ENCODE measurements at places on chromosomes 5 and 9.

DNA sequence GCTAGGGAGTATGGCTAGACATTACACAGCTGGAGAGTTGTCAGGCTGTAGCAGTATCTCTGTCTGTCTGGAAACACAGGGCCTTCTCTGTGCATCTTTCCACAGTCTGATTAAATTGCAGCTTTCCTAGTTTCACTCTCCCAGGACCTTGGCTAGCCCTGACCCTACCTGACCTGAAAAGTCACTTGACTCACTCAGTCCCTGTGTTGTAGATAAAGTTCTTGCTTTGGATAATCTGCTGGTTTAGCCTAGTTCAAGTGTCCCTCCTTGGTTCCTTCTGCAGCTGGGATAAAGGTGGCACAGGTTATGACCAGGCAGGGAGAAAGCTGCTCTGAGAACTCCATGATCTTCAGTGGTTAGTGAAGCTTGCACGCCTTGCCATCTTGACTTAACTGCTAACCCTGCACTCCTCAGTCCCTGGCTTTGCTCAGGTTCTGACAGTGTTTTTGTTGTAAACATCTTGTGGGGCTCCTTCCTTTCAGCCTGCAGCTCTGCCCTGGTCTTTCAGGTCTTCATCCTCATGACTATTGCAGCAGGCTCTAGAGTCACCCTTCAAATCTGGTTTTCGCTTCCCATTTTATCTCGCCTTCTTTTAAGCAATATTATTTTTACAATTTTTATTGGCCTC, 101.0 kb downstream of the PIP5K1B start:
- no peak for DNase-seq

- DNase-seq, result no peak
Measured at GRCh38 chr9:94533155-94533554, 21.7 kb upstream of the PCAT7 start.

DNA sequence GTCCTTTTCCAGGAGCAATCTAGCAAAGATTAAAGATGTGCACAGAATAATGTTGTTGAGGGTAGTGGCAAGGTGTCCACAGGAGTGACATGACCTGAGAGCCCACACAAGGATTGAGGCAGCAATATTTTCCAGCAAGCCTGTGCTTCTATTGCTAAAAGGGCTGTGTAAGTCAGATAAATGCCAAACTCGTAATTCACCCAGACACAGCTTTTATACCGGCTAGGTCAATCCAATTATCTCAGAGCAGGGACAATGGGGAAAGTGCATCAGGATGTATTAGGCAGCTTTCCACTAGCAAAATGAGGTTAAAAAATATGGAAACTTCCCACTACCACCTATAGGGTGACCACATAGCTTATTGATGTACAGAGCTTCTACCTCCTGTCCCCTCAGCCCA, 34.8 kb upstream of the RAB3C start:
- no peak for DNase-seq

DNA sequence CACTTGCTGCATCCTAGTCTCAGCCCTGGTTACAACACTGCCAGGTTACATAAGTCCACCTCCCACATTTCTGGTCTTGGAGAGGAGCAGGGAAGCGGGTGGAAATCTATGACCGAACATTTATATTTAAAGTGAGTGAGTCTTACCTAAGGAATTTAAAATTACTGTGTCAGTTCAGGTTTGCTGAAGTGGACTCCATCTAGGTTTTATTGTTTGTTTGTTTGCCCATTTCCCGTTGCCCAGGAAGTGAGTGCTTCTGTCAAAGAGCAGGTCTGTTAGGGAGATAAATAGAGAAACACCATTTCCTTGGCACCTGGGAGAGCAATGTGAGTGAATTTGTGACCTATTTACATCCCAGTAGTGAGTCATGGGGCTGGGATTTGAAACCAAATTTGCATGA, 179.5 kb downstream of the KIF4B start:
- DNase-seq, result no peak

DNA sequence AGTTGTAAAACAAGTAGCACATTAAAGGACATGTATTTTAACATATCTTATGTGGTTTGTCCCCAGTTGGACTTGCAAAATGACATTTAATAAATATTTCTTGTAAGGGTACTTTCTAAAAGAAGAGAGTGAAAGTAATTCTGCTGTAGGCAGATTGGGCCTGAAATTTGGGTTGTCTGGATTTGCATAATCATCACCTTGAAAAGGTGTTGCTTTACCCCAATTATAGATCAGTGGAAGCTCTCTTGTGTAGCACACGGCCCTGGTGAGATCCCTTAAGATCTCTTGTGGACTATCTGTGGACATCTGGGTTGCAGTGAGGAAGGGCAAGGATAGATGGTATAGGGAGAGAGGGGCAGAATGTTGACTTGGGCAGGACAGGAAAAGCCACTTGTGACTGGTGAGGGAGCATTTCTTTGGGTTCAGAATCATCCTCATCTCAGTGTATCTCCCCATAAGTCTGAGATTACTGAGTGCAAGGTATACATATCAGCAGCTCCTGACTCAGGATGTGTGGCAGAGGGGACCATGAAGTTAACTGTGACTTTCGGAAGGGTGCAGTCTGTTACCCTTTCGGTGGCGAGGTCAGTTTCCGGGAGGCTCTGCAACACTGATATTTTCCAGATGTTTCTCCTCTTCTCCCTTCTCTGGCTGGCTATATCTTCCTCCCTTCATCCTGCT, 2.0 kb upstream of the TNFAIP8 start:
- no peak for DNase-seq

GRCh38 chr5:3187771-3188425, 407.7 kb upstream of the IRX1 start:
- no peak for DNase-seq

DNA sequence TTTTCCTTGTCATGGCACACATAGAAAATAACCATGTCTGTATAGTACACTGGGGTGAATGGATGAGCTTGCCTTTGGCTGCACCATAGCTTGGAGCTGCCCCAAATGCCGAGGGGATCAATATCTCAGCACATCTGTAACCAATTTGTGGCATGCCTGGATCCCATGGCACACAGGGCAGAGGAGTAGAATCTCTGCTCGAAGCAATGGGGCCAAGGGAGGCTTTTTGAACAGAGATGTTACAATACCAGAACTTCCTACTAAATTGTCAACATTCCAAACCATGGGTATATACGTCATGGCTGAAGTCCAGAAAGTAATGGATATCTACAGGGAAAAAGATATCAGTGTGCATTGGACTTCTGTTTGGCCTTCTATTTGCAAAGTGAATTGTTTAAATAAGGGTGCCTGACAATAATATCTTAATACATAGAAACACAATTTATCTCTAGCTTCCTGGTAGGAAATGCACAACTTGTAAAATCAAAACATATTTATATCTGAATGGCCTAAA, 39.0 kb downstream of the ESM1 start:
- DNase-seq, result no peak

- peak; percentile 11 for DNase-seq
Measured at GRCh38 chr9:74666625-74667316, 169.6 kb downstream of the RORB start.

DNA sequence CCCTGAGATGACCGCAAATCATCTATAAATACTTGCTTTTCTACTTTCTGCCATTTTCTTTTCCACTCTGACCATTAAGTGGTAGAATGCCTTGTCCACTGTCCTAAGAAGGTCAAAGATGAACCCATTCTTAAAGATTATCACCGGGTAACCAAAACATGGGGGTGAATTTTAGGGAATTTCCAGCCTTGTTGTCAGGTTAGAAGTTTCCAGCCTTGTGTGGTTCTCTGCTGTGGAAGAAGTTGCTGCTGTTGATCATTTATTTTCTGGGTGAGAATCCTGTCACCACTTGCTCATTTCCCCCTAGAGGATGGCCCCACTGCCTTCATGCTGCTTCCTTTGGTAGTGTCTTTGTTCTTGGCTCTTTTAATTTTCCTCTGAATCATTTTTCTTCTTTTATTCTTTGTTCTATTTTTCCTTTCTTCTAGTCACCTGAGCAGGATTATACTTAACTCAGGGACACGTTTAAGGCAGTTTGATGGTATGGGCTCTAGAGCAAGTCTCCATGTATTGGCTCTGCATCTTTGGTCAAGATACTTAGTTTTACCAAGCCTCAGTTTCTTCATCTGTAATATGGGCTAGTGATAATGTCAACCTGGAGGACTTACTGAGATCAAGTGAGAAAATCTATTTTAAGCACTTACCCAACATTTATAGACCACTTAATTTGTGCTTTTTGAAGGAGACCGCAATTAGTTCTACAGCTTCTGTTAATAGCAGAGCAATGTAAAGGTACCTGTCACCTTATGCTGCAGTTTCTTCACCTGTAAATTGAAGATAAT, 266.2 kb downstream of the ARHGAP26 start:
- DNase-seq, result no peak

DNA sequence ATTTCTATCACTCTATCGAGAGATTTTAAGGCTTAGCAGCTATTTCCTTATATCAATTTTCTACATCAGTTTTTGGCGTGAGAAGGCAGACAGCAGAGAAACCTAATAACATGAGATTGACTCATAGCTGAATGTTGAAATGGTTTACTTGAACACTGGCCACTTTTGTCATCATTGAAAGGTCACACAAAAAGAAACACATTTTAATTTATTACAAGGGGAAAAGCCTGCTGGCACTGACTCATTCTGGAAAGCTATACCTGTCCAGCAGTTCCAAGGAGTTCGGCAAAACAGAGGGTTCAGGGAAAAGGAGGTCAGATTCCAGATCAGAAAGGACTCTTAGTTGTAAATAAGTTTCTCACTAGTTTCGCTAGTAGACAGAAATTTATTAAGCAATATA, 566.4 kb downstream of the DNAH5 start:
- DNase-seq, result no peak

- DNase-seq, result no peak
Measured at GRCh38 chr5:68116868-68117411, 98.6 kb upstream of the PIK3R1 start.

DNA sequence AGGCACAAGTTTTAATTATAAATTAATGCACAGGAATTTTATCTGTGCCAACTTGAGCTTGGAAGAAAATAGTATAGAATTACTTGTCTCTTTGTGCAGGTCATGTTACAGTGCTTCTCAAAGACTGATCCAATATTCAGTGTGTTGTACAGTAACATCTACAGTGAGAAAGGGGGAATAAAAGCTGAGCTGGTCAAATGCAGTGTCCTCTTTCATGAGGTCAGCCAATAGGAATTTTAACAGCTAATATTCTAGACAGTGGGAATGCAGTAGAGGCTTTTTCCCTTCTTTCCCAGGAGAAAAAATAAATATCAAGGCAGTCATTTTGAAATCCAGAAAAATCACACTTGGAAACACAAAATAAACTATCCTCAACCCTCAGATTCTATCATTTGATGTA, 95.7 kb upstream of the ITGA1 start:
- no peak for DNase-seq
